Fibroblast of skin of left quadriceps (primary cell): ENCODE measurements at places on chromosomes 4 and X.

- DNase-seq, result no peak
Observed at GRCh38 chr4:94232519-94232918, 24.9 kb downstream of the SMARCAD1 start.

DNA sequence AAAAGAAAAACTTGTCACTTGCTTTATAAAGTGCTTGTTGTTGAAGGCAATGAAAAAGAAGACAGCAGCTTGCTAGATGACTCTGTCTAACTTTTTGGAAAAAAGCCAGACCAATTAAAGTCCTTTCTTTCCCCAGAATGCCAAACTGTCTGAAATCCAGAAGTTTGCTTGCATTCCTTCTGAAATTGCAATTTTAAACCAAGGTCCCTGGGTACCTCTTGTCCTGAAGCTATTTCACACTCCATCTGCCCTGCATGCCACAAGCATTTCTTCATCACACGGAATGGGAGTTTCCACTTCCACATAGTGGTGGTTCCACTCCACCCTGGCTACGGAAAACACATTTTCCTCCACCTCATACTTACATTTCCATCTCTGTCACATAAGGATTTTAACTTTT, 101.0 kb downstream of the PAPSS1 start:
- peak; percentile 83 for DNase-seq

DNA sequence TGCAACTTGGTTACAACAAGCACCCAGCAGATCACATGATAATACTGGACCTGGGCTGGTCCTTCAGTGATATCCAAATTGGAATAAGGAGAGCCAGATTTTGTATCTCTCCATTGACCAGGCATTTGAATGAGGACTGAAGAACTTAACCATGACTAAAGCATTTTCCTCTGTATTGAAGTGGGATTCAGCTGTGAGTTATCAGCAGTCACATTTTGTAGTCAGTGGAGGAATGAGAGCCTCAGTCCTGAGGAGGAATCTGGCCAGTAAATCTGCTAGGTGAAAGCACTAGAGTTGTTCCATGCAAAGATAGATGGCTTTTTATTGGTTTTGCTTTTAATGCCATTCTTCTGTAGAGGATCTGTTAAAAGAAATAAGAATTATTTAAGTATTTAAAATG, 1506.0 kb downstream of the PCDH7 start:
- DNase-seq, result no peak

DNA sequence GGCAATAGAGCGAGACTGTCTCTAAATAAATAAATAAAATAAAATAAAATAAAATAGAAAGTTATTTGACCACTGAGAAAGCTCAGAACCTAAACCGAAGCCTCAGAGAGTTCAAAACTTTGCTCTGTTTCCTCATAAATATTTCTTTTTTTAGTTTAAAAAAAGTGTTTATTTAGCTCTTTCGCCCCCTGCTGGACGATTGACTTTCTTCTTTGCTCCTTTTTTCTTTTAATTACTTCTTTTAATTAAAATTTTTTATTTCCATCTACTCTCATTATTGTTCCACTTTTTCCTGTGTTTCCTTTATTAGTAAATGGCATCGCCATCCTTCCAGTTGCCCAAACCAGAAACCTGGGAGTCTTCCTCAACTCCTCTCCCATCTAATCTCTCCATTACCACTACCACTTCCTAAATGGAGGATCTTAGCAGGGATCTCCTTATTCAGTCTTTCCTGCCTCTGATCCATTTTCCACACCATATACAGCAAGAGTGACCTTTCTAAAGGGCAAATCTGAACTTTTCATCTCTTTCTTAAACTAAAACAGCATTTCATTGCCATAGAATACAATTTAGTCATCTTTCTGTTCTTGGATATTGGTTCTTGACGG, 728 bp upstream of the IL13RA2 start:
- no peak for DNase-seq

- DNase-seq, result peak; percentile 97
Observed at GRCh38 chr4:156476359-156476758, 495.2 kb downstream of the PDGFC start.

GRCh38 chrX:45710081-45710801, 509.6 kb upstream of the DIPK2B start:
- peak; percentile 94 for DNase-seq

DNA sequence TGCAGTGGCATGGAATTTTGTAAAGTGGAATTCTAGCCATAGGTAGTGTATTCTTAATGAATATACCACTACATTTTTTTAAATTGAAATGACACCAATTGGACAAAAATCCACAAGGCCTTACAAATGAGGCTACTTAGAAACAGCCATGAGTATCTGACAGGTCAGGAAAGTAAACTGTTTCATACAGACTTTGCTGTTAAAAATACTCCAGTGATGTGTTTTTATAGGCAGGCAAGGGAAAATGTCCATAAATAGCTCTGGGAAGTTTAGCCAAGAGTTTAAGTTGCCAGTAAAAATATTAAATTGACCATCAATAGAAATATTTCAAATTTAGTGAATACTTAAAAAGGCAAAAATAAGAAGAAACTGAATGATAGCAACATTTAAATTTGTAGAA, 41.8 kb upstream of the PDLIM5 start:
- no peak for DNase-seq

- DNase-seq, result peak; percentile 86
Observed at GRCh38 chr4:2330091-2331042, 68.5 kb upstream of the MXD4 start.

GRCh38 chrX:84717343-84717742, 215.1 kb upstream of the HDX start:
- no peak for DNase-seq
